ENCODE measurements at places on chromosomes 7 and 10. TPM values are rescaled to one million over a fixed set of nuclear protein-coding genes. Genes with fewer than 3 reads are reported as not detected.

DNA sequence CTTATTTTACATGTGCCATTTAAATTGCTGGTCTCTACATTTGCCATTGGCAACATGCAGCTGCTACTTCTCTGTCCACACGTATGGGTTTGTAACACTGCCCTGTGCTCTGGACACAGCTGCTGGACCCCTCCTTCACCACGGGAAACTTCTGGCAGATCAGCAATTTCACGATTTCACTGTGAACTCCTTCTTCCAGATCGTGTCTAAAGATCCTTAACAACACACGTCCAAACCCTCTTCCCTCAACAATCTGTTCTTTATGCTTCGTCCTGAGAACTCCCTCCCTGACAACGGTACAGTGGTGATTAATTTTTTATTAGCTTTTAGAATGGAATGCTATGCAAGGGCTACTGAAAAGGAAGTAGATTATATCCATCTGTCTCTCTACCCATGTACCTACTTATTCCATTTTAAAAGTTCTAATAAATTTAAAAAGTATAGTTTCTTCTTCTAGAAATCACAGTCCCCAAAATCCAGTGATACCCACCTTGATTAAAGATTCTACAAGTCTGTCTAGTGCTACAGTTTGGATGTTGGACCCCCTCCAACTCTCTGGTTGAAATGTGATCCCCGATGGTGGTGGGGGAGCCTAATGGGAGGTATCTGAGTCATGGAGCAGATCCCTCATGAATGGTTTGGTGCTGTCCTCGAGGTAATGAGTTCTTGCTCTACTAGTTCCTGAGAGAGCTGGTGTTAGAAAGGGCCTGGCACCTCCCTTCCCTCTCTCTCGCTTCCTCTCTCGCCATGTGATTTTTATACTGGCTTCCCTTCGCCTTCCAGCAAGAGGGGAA lies 81.0 kb downstream of the KIAA1549 start:
- peaks cover 7% of the 10 kb centered on the region for H3K4me1 ChIP-seq
- peaks cover 73% of the 10 kb centered on the region for H3K36me3 ChIP-seq
- H3K27me3 ChIP-seq: no peaks in the 10 kb centered on the region
- no peak overlapping the region for H3K4me3 ChIP-seq
- DNase-seq: no peak

The COL1A2 gene
- 2,739 TPM for total RNA-seq

The CEP55 gene
- total RNA-seq: 6.0 TPM

DNA sequence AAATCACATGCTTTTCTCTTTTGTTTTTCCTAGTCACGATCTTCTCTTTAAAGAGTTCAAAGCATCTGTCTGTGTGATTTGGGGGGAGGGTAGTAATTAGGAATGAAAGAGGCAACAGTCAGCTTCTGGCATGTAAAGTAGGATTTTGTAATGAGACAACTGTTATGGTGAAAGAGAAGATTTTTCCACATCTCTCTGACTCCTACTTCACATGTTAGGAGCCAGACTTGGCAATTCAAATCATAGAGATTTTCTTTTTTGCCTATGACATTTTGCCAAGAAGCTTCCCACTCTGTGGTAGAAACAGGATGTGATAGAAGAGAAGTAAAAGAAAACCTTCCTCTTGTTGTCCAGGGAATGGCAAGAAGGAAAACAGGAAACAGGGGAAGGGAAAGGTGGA lies 38.3 kb upstream of the KLHL7 start:
- H3K4me1 ChIP-seq: peaks cover 11% of the 10 kb centered on the region
- no peaks in the 10 kb centered on the region for H3K36me3 ChIP-seq
- no peak overlapping the region for H3K4me3 ChIP-seq
- DNase-seq: no peak

- no peak for DNase-seq
- no peaks in the 10 kb centered on the region for H3K4me1 ChIP-seq
Observed at GRCh38 chr7:27560706-27561235, 101.9 kb downstream of the HIBADH start.

- no peaks in the 10 kb centered on the region for H3K36me3 ChIP-seq
- H3K4me1 ChIP-seq: peaks cover 3% of the 10 kb centered on the region
- H3K4me3 ChIP-seq: no peak overlapping the region
- DNase-seq: no peak
- H3K27me3 ChIP-seq: peaks cover 86% of the 10 kb centered on the region
- H3K27ac ChIP-seq: no peak overlapping the region
Observed at GRCh38 chr10:48651839-48652238, 32.8 kb upstream of the WDFY4 start.
